ENCODE measurements at places on chromosomes 3 and 15.

DNA sequence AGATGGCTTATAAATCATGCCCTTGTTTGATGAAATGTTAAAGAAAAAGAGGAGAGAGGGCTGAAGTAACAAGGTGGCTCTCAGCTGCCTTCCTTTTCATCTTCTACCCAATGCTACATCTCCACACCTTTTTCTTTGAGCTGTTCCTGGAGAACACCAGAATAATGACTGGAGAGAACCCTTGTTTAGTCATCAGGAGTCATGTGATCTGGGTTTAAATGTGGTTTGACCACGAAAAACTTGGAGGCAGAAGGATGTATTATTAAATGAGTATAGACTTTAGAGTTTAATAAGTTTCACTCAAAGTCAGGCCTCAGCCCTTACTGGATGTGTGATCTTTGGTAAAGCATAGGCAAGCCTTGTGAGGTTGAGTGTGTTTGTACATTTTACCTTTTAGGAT lies 230.3 kb upstream of the TBL1XR1 start:
- DNase-seq = no peak

DNA sequence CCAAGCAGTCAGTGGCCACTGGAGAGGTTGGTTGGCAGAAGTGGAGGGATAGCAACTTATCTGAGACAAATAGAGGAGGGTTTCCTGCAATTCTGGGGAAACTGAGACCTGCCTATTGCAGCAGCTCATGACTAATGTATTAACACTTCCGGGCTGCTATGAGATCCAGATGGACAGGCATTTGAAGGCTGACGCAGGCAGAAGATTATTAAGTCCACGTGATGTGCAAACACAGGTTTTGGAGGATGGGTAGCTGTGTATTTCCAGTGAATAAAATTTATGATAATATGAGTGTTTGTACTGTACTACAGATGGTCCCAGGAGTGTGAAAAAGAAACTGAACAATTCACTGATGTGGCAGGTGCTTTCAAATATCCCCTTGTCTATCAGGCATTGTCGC lies 28.5 kb upstream of the CFAP161 start:
- DNase-seq = no peak

GRCh38 chr3:12719984-12720898 lies 38.8 kb downstream of the TMEM40 start:
- peak; percentile 80 for DNase-seq

DNA sequence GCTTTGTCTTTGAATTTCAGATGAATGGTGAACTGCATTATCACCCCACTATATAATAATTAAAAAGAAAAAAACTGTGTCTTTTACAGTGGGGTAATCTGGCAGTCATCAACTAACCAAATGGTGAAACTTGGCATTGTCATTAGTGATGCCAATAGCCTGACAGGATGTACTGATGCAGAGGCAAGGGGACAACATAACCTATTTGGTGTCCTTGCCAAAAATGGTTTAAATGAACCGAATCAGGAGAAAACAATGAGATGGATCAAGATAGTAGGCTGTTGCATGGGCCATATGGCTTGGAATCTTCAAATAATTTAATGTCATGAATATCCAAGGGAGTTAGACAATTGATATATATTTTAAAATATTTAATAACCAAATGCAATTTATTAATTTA lies 738.7 kb downstream of the FHIT start:
- DNase-seq = no peak

- peak; percentile 18 for DNase-seq
Observed at GRCh38 chr3:188594139-188594538, 440.2 kb downstream of the LPP start.

DNA sequence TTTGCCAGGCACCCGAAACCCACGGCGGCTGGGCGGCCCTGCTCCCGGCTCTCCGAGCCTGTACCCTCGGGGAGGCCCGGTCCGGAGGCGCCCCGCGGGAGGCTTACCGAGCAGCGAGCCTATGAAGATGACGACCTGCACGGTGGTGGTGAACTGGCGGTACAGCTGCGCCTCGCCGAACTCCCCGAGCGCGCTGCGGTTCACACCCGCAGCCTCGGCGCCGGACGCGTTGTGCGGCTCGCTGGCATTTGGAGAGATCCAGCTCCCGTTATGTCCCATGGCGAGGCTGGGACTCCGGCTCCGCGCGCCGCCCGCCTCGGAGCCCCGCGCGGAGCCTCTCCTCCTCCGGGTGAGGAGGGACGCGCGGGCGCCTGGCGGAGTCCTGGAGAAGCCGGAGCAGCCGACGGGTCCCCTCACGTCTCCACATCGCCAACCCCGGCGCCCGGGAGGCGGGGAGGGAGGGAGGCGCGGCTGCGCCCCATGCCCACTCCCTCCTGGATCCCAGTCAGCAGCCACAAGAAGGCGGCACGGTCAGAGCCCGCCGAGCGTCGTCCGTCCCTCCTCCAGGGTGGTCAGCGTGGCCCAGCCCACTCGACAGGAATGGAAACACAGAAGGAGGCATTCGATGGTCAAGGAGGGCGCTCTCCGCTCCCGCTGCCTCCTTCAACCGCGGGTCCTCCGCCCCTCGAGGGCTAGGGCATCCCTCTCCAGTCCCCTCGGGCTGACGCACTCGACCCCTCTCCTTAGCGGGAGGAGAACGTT lies at the start of gene GPR176:
TSS of gene GPR176 (minus strand) at position 519 of the 762 bp plus-strand sequence. CDS start at position 279, 240 bp downstream.
- peak; percentile 43 for DNase-seq

- peak; percentile 54 for DNase-seq
Observed at GRCh38 chr15:77013776-77014131, 18.8 kb downstream of the PSTPIP1 start.

DNA sequence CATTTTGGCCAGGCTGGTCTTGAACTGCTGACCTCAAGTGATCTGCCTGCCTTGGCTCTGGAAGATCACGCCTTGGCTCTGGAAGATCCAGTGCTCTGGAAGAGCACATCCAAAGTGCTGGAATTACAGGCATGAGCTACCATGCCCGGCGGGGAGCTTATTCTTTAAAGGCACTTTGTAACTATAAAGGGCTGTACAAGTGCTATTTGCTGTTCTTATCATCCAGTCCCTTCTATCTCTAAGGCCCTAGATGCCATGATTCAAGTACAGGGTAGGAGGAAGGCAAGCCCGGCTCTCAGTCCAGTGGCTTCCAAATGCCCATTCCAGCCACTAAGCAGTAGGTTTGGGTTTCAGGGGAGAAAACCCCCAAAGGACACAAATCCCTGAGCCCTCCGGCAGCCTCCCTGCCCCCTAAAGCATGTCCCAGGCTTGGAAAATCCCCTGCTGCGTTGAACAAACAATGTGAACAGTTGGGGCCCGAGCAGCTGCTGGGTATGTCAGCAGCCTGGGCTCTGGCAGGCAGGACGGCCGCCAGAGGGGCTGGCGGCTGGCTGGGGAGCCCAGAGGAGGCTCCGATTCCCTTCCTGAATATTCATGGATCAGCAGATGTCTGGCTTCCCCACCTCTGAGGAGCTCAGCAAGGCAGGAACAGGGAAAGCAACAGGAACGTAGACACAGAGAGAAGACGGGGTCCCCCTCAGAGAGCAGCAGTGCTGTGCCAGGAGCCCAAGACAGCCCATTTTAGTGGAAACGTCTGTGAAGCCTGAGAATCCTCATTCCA lies 7.7 kb downstream of the IGDCC4 start:
- DNase-seq = no peak

DNA sequence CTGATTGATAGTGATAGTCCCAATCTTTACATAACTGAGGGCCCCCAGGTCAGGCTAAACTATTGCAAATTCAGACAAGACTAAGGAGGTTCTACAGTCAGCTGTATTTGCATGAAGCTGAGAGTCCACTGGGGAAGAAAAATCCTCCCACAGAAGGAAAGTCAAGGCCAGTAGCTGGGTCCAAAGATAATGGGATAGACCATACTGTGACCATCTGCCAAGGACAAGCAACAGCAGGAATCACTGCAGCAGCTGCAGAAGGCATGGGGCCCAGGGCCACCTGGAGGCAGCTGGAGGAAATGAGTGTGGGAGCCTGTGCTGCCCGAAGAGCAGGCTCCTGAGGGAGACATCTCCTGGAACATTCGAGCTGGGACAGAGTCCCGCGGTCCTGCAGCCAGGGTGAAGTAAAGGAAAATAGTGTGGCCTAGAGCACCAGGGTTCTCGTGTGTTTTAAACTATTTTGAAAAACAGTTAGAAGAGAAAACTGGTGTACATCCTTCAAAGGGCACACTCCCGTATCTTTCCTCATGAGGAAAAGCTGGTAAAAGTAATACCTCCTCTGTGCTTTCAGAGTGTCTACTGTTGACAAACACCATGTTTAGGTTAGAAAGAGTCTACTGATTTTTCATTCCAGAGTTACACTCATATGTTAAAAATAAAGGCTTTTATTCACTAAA lies 13.2 kb upstream of the TMEM212 start:
- peak; percentile 54 for DNase-seq

- DNase-seq = no peak
Observed at GRCh38 chr3:128182656-128183055, 29.4 kb downstream of the EEFSEC start.

DNA sequence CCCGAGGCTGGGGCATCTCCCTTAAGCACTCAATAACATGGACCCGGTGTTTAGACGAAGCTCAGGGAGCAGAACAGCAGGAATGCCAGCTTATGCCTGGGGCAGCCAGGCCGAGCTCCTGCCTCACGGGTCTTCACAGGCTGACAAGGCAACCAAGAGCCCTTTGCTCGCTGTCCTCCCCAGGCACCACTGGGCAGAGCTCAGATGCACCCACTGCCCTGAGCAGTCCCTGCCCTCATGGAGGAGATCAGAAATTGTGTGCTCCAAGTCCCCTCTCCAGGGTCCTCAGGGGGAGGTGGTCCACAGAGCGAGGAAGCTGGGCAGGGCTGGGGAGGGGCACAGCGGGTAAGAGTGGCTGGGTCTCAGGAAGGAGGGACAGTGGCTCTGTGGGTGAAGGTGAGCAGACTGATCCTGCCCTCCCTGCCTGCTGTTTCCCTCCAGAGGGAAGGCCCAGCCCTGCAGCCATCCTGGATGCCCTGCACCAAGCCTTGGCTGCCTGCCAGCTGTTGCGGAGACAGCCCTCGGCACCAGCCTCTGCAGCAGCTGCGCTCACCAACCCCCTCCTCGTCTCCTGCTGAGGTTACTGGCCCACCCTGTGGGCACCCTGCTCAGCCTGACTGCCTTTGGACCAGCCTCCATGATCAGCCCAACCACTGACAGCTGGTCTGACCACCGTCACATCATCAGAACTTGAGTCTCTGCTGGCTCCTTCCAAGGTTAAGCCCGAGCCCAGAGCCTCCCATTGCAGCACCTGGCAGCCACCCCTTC lies 21.1 kb upstream of the GP9 start:
- peak; percentile 48 for DNase-seq

GRCh38 chr3:180275176-180275575 lies 238.4 kb upstream of the PEX5L start:
- DNase-seq = peak; percentile 55

DNA sequence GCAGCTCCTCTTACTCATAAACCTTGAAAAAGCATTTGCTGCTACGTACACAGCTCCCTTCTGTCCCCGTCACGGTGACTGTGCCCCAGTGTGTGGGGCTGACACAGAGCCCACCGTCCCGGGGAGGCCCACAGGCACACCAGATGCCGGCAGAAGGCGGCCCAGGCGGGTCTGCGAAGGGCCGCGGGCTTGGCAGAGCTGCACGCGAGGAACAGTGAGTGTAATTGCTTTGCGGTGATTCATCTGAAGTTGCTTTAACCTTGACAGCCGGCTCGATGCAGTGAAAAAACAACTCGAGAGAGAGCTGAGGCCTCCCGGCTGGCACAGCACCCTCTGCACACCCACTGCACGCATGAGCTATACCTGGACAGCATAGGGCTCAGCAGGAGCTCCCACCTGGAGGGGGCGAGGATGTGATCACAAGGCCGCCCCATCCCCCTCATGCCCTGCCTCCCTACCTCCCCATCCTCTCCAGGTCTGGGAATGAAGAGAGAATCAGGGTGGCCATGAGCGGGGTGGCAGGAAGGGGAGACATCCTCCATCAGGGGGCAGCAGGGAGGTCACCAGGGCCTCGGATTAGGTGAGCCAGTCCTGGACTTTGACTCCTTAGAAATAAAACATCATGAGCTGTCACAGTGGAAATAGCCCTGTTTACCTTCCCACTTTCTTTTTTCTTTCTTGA lies 172.7 kb downstream of the MEGF11 start:
- DNase-seq = no peak

DNA sequence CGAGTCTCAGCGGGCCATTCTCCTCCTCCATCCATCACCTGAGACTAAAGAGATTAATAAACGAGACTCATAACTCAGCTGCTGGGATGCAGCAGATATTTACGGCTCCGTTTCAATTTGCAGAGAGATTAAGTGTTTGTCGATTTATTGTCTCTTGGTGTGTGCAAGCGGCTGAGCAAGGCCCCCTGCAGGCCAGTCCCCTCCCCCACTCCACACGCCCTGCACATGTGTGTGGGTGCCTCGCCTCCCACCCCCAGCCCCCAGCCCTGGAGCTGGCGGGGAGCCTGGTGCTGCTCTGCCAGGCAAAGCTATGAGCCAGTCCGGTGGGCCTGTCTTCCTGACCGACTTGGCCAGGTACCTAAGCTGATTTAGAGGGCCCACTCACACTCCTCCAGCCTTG lies 63.0 kb downstream of the CYP11A1 start:
- no peak for DNase-seq

GRCh38 chr3:49761661-49762060 lies 24.7 kb downstream of the IP6K1 start:
- DNase-seq = no peak

- DNase-seq = no peak
Observed at GRCh38 chr3:33071946-33072345, 25.0 kb downstream of the GLB1 start.

DNA sequence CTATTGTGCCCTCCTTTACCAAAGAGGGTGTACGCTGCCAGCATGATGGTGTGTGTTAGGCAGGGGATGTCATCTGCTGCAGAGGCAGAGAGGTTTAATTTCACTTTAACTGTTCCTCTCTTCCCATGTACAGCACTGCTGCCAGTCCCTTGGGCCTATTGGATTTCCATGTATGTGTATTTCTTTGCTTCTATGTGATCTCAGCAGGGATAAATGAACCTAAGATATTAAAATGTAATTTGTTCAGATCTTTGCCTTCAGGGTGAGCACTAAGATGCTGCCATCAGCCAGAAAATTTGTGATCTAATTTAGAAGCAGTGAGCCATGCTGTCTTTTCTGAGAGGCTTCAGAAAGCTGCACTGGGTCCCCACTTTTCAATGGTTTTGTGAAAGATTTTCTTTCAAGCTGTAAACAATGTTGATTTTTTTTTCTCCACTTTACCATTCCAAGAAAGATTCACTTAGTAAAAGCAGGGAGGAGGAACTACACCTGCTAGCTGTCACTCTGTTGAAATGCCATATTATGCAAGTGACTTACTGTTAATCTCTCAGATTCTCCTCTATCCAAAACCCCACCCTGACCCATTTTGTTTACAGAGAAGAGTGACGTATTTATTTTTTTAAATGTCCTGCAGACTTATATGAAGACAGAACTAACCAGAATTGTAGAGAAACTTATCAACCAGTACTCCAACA lies 261.9 kb downstream of the TBL1XR1 start:
- DNase-seq = no peak

GRCh38 chr3:132979606-132980005 lies 58.6 kb upstream of the TMEM108 start:
- no peak for DNase-seq

DNA sequence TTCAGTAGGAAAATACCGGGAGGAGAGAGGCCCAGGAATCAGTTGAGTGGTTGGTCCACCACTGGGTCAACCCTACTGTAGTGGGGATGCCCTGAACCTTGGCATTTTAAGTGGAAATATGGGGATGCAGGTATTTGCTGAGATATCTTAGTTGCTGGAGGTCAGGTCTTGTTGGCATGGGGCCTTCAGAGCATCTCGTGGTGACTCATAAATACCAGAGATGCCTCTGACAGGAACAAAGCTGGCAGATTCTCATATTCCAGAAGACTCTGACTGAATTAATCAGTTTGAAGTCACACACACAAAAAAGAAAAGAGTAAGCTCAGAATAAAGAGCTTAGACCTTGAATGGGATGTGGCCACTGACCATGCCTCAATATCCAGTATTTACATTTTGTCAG lies 91.6 kb downstream of the CACNA2D3 start:
- no peak for DNase-seq

- no peak for DNase-seq
Observed at GRCh38 chr3:186374376-186374775, 12.3 kb upstream of the DGKG start.
